Trophoblast cell (in vitro differentiated cells and primary cell): ENCODE measurements at places on chromosomes 5 and 9.

- no peak for DNase-seq
- H3K4me3 ChIP-seq = no peak overlapping the region
- no peaks in the 10 kb centered on the region for H3K36me3 ChIP-seq
- H3K27me3 ChIP-seq = no peaks in the 10 kb centered on the region
These were observed 27.1 kb upstream of the CTXN3 start for GRCh38 chr5:127621601-127622325.

- no peaks in the 10 kb centered on the region for H3K27me3 ChIP-seq
- DNase-seq = peak; percentile 71
- H3K4me1 ChIP-seq = peaks cover 11% of the 10 kb centered on the region
These were observed 50.4 kb upstream of the IRX2 start for GRCh38 chr5:2801577-2802525.

GRCh38 chr5:136076881-136077445, 48.2 kb downstream of the TGFBI start:
- H3K4me1 ChIP-seq = peaks cover 2% of the 10 kb centered on the region
- DNase-seq = no peak
- H3K27ac ChIP-seq = no peak overlapping the region
- no peaks in the 10 kb centered on the region for H3K36me3 ChIP-seq
- no peaks in the 10 kb centered on the region for H3K27me3 ChIP-seq
- H3K4me3 ChIP-seq = no peak overlapping the region

DNA sequence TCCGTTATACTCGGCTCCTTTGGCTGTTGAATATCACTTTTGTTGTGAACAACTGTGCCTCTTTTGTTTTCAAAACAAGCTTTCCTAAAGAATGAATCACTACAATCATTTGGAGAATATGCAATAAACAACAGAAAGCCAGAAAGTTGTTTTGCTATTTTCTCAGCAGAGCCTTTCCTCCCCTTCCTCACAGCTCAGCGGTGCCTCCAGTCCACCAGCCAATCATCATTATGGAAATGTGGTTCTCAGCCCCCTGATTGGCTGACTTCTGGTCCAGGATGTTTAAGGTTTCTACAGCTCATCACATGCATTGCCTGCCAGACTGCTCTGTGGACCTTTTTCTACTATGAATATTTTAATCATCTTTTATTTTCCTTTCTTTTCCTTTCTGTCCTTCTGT, 9.1 kb upstream of the ZNF608 start:
- no peak for DNase-seq
- no peaks in the 10 kb centered on the region for H3K27me3 ChIP-seq
- no peak overlapping the region for H3K27ac ChIP-seq
- peaks cover 2% of the 10 kb centered on the region for H3K4me1 ChIP-seq
- no peak overlapping the region for H3K4me3 ChIP-seq
- no peaks in the 10 kb centered on the region for H3K36me3 ChIP-seq

DNA sequence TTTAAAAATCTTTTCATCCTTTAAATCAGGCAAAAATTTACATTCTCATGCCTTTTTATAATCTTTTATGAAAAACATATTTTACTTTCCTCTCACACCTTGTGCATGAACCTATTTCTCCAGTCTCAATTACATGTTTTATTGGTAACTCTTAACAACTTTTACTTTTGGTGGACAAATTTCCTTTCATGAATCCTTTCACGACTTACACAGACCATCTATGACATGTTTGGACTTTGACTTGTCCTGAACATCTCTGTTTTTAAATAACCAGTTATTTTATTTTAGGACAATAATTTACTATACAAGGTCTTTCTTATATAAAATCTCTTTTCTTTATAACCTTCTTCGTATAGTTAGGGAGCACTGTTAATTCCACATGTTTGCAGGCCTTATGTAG, 26.5 kb upstream of the MTMR12 start:
- no peaks in the 10 kb centered on the region for H3K27me3 ChIP-seq
- no peaks in the 10 kb centered on the region for H3K4me1 ChIP-seq
- no peak overlapping the region for H3K4me3 ChIP-seq
- H3K36me3 ChIP-seq = no peaks in the 10 kb centered on the region

DNA sequence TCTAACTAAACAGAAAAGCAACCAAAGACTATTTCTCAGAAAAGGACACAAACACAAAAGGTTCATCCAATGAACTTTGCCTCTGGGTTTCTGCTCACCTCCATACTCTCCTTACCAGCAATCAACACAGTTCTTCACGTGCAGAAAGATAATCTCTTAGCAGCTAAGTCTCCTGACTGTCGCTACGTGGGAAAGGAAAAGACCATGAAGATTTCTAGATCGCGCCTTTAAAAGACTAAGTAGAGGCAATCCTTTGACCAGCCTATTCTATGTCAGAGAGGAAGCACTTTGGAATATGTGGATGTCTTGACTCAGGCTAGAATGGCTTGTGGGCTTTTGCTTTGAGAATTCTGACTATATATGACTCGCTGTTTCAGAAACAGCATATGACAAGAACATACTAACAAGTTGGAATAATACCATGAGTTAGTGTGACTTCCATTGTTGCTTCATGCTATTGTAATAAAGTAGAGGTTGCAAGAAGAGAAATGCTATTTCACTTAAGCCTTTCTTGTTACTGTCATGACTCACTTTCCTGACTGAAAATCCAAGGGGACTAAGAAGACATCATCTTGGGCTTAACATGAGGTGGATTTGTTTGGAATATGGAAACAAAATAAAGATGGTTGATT, 339.5 kb upstream of the RFX3 start:
- DNase-seq = no peak
- no peaks in the 10 kb centered on the region for H3K27me3 ChIP-seq
- H3K36me3 ChIP-seq = no peaks in the 10 kb centered on the region
- no peaks in the 10 kb centered on the region for H3K4me1 ChIP-seq
- no peak overlapping the region for H3K27ac ChIP-seq

DNA sequence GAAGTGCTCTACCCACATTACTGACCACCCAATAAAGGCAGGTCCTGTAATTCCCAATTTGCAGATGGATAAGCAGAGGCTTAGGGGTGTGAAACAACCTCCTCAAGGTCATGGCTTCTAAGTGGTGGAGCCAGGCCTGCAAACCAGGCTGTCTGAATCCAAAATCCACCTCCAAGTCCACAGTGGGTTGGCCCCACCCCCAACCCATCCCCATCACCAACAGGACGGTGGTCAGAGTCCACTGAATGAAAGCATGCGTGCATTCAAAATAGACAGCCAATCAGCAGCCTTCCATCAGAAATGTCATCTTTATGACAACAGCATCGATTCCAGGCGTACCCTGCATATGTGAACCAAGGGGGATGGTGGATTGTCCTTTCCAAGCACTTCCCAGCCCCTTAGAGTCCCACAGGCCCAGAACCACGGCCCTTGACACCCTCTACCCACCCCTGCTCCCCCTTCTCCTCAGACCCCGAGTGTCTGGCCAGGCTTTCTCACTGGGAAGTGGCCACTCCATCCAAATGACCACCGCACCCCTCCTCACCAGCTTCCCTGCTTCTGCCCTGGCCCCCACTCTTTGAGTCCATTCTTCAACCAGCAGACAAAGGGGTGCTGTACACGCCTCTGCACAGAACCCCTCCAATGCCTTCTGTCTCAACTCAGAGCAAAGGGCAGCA, 133.1 kb downstream of the KCNIP1 start:
- no peaks in the 10 kb centered on the region for H3K36me3 ChIP-seq
- no peak for DNase-seq
- no peak overlapping the region for H3K4me3 ChIP-seq

GRCh38 chr5:74442466-74442865, 198.1 kb downstream of the ENC1 start:
- H3K27me3 ChIP-seq = no peaks in the 10 kb centered on the region
- peak; percentile 96 for DNase-seq
- no peaks in the 10 kb centered on the region for H3K36me3 ChIP-seq
- H3K4me3 ChIP-seq = no peak overlapping the region

DNA sequence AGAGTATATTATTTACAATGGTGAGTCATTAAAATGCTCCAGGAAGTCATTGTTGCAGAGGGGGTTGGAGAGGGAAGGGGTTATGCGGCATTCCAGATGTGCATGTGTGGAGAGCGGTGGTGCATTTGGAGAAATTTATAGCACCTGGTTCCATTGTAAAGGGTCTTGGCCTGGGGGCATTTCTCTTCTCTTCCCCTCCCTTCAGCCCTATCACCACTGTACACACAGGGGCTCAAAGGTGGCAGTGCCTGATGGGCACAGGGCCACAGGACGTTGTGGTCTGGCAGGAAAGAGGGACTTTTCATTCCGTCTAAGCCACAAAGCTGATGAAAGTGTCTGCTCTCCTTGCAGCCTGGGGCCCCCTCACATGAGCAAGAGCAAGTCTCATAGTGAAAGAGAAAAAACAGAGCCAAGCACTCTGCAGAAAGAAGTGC, 442.4 kb upstream of the ZNF462 start:
- DNase-seq = no peak
- H3K4me3 ChIP-seq = no peak overlapping the region
- H3K27me3 ChIP-seq = no peaks in the 10 kb centered on the region
- peak overlapping the region; percentile 95 for H3K27ac ChIP-seq
- no peaks in the 10 kb centered on the region for H3K36me3 ChIP-seq

GRCh38 chr5:141882594-141883183, 4.5 kb upstream of the PCDH1 start:
- no peak overlapping the region for H3K4me3 ChIP-seq
- no peak for DNase-seq
- H3K27ac ChIP-seq = peak overlapping the region; percentile 9
- H3K4me1 ChIP-seq = peaks cover 36% of the 10 kb centered on the region
- peaks cover 3% of the 10 kb centered on the region for H3K27me3 ChIP-seq

- H3K36me3 ChIP-seq = no peaks in the 10 kb centered on the region
- no peak overlapping the region for H3K4me3 ChIP-seq
- H3K27me3 ChIP-seq = no peaks in the 10 kb centered on the region
- DNase-seq = no peak
These were observed 345.9 kb downstream of the MSX2 start for GRCh38 chr5:175070283-175070682.

DNA sequence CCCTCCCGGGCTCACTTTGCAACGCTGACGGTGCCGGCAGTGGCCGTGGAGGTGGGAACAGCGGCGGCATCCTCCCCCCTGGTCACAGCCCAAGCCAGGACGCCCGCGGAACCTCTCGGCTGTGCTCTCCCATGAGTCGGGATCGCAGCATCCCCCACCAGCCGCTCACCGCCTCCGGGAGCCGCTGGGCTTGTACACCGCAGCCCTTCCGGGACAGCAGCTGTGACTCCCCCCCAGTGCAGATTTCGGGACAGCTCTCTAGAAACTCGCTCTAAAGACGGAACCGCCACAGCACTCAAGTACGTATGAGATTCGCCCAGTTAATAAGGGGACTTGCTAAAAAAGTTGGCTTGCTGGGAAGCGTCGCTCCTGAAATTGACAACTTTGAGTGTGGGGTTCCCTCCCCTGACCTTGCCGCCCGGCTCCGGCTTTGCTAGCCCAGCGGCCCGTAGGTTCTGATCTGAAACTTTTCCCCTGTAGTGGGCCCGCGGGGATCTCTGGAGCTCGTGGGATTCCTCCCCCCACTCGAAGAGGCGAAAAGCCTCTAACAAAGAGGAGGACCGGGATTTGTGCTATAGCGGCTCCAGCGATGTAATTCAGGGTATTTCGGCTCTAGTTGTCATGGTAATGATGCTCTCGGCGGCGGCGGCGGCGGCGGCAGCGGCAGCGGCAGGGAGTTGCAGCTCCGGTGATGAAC, 572 bp downstream of the NR4A3 start:
- no peaks in the 10 kb centered on the region for H3K36me3 ChIP-seq
- H3K27me3 ChIP-seq = peaks cover 45% of the 10 kb centered on the region
- peaks cover 17% of the 10 kb centered on the region for H3K4me1 ChIP-seq
- H3K4me3 ChIP-seq = peak overlapping the region; percentile 88
- H3K27ac ChIP-seq = no peak overlapping the region
- no peak for DNase-seq

DNA sequence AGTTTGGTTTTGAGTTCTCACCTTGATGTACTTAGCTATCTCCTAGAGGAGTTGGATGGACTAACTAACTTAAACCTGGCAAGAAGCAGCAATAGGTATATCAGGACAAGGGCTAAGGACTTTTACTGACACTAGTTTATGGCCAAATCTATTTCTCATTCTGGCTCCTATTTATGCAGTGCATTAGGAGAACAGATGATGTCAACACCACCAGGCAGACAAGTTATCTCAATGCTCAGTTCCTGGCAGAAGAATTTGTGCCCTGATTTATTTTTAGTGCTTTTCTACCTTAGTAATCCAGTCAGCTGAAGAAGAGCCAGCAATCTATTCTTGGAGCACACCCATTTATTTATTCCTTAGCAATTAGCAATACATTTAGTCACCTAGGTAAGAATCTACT, 30.7 kb upstream of the MYOT start:
- H3K4me1 ChIP-seq = no peaks in the 10 kb centered on the region
- DNase-seq = no peak
- no peaks in the 10 kb centered on the region for H3K36me3 ChIP-seq
- H3K27me3 ChIP-seq = no peaks in the 10 kb centered on the region

- no peaks in the 10 kb centered on the region for H3K27me3 ChIP-seq
- H3K27ac ChIP-seq = no peak overlapping the region
- peak overlapping the region; percentile 76 for H3K4me3 ChIP-seq
- H3K4me1 ChIP-seq = peaks cover 3% of the 10 kb centered on the region
These were observed 788 bp downstream of the ZNF346 start for GRCh38 chr5:177023303-177023664.

GRCh38 chr5:141392429-141393198, at the start of gene PCDHGA8:
Gene PCDHGA8 (plus strand): TSS chr5:141392633. CDS start chr5:141392814, 181 bp downstream.
- no peaks in the 10 kb centered on the region for H3K4me1 ChIP-seq
- no peak for DNase-seq
- H3K27me3 ChIP-seq = no peaks in the 10 kb centered on the region
- no peak within 1 kb of the TSS for H3K27ac ChIP-seq
- peaks cover 19% of the 10 kb centered on the region for H3K36me3 ChIP-seq

DNA sequence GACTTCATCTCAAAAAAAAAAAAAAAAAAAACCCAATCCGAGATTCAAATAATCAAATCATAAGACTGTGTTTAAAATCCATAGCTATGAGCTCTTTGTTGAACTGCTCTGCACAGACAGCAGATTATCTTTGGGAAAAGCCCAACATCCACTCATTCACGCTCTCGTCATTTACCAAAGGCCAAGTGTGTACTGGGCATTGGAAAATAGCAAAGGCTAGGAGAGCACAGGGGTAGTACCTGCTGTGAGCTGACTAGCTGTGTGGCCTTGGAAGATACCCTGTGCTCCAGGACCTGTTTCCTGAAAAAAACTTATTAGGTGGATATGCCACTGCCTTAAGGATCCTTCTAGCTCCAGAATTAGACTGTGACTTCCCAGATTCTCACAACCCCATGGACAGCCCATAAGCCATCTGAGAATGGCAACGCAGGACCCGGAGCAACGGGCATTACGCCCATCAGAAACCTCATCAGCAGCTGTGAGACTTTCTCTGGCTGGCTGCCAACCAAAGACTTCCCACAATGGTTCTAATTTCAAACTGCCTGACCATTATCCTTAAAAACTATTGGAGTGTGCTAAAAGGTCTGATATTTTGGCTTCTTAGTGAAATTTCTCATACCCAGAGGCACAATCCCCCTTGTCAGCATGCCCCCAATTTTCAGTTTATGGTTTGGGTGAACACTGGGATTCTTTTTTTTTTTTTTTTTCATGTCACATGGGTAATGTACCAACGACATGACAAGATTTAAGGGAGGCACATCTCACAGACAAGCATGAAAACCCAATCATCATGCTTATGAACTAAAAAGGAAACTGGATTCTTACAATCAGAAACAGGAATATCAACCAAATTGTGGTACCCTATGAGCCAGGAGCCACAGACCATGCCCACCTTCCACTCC, 16.8 kb downstream of the SERINC5 start:
- H3K4me3 ChIP-seq = no peak overlapping the region
- H3K4me1 ChIP-seq = peaks cover 2% of the 10 kb centered on the region
- H3K27me3 ChIP-seq = no peaks in the 10 kb centered on the region
- DNase-seq = no peak
- peaks cover 17% of the 10 kb centered on the region for H3K36me3 ChIP-seq
